ENCODE measurements at places on chromosomes 12 and 14. TPM values are rescaled to one million over a fixed set of nuclear protein-coding genes. Genes with fewer than 3 reads are reported as not detected.

OTOGL gene
- total RNA-seq: not detected

RD3L gene
- not detected for total RNA-seq

ERBB3 gene
- total RNA-seq: 14.3 TPM

DUSP16 gene
- 19.3 TPM for total RNA-seq

ACOT6 gene
- not detected for total RNA-seq
